Occipital lobe (tissue), 3 donors: ENCODE measurements at places on chromosomes 1 and 21. TPM values are rescaled to one million over a fixed set of nuclear protein-coding genes. Genes with fewer than 3 reads are reported as not detected.

The CENPF gene
- 15.6 TPM for total RNA-seq

The EYA3 gene
- total RNA-seq = 9.2 TPM

The RGL1 gene
- total RNA-seq = 61.0 TPM

The EPHA2 gene
- 1.1 TPM for total RNA-seq
